COR-L47 (cell line): ENCODE measurements at places on chromosomes 3 and 15.

- no peak for DNase-seq
Measured at GRCh38 chr3:154884952-154885351, 195.2 kb upstream of the MME start.

DNA sequence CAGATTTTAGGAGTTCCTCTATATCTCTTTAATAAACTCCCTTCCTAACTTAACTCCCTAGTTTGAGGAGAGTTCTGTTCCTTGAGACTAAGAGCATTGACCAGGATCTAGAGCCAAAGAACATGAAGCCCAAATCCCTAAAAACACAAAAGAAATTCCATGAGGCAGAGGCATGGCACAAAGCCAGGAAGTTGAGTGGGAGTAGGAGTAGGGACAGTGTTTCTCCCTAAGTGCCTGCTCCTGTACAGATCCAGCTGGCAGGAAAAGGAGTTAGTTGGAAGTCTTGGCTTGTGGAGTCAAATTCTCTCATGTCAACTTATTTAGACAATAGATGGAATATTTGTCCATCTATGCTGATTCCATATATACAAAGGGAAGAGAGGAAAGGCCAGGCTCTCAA lies 11.4 kb downstream of the ACTC1 start:
- DNase-seq, result no peak

DNA sequence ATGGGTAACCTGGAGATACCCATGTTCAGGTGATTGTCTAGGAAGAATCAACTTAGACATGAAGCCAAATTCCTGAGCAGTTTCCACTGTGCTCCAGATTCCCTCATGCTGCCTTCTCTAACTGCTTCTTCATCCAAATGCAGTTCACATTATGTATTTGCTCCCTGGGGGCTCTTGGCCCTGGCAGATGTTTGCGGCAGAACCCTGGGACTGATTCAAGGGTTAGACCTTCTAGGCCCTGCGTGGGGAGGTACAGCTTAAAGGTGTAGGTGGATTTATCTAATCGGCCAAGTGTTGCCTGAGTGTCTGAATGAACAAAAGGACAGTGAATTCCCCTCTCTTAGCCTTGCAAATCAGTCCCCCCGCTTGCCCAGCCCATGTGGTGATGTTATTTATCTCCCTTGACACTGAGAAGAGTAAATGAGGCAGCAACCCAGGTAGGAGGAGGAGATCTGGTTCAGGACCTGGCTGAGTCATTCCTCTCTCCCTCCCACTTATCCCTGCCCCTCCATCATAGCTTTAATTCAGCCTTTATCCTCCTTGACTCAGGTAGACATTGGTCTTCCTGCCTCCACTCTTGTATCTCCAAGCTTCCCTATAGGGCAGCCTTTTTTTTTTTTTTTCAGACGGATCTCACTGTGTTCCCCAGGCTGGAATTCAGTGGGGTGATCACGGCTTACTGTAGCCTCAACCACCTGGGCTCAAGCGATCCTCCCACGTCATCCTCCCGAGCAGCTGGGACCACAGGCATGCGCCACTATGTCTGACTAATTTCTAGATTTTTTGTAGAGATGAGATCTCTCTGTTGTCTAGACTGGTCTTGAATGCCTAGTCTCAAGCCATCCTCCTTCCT lies 54.8 kb downstream of the MAGEF1 start:
- DNase-seq, result no peak

DNA sequence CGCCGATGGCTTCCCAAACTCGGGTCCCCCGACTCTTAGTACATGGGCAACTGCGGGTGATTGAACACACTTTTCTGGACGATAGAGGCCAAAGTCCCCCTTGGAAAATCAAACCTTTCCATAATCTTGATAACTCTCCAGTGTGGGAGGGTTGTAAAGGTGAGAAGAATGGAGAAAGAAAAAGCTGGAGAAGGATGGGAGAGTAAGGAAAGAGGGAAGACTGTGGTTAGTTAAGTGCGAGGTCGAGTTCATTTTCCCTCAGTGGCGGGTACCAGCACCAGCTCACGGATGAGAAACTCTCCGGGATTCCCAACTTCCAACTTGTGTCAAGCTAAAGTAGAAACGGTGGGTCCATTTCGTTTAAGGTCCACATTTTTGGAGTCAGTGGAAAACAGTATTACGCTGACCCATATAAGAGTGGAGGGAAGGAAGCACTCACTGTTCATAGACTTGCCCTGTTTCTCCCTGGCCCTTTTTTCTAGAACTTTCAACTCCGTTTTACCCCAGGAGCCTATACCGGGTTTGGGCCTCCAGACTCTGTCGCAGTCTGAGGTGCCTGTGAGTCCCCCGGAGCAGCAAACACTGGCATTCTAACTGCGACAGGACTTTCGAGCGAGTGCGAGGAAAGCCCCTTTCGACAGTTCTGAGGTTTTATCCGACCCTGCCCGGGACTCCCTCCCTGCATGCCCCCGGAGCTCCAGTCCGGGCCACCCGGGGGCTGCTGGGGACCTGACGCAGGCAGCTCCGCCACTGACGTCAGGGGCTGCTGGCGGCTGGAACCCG lies 14.8 kb downstream of the ZIC1 start:
- no peak for DNase-seq

DNA sequence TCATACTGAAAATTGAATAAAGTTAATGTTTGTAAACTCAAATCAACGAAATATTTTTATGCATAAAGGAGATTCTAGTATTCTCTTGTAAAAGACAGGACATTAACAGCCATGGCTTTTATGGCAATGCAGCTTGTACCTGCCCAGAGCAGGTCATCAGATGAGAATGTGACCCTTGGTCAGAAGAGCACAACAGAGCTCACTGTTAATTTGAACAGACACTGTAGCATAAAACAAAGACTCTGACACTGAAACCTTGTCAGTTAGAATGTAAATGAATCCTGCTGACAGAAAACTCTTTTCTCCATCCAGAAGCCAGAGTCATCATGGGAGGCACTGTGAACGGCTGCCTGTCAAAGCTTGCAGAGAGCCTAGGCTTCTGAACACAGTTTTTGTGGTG lies 410.6 kb downstream of the RAP2B start:
- DNase-seq, result no peak

GRCh38 chr15:84826369-84826823 lies 9.2 kb downstream of the ALPK3 start:
- DNase-seq, result peak; percentile 8

DNA sequence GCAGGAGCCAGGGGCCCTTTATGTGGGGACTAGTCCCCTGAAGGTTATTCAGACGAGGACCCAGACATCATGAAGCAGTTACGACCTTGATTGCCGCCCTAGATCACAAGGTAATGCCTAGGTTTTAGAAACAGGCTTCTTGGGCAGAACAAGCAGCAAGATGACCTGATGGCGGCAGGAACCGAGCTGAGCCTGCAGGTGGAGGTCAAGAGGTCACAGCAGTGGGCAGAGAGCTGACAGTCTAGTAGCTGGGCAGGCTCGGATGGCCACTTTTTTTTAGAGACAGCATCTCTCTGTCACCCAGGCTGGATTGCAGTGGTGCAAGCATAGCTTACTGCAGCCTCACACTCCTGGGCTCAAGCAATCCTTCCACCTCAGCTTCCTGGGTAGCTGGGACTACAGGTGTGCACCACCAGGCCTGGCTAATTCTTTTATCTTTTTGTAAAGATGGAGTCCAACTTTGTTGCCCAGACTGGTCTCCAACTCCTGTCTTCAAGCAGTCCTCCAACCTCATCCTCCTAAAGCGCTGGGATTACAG lies 83.5 kb upstream of the ABHD17C start:
- DNase-seq, result no peak

- no peak for DNase-seq
Measured at GRCh38 chr3:168684519-168684918, 588.8 kb upstream of the GOLIM4 start.

DNA sequence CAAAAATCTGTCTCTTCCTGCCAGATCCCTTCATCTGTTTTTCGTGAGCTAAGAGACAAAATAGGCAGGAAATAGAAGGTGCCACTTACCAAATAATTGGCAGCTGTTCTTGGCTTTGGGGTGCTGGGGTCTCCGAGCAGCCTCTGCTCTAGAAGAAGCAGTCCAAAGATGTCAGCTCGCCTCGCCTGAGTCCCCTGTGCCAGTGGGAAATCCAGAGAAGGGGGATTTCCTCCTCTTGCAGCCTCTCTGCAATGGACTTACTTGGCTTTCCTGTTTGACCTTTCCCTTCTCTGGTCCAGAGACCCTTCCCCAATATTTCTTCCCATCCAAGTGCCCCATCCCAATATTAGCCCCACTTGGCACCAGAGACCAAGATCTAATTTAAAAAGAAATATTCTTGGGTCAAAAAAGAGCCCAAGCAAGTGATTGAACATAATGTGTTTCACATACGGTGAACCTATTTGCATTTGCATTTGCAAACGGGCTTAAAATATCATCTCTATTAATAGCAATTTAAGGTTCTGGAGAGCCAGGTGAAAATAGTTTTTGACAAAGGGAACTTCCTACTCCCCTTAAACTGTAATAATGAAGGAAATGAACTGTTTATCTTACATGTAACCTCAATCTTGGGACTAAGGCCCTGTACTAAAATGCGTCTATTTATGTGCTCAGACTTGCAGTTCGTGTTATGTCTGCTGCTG lies 23.2 kb downstream of the CD86 start:
- DNase-seq, result no peak

DNA sequence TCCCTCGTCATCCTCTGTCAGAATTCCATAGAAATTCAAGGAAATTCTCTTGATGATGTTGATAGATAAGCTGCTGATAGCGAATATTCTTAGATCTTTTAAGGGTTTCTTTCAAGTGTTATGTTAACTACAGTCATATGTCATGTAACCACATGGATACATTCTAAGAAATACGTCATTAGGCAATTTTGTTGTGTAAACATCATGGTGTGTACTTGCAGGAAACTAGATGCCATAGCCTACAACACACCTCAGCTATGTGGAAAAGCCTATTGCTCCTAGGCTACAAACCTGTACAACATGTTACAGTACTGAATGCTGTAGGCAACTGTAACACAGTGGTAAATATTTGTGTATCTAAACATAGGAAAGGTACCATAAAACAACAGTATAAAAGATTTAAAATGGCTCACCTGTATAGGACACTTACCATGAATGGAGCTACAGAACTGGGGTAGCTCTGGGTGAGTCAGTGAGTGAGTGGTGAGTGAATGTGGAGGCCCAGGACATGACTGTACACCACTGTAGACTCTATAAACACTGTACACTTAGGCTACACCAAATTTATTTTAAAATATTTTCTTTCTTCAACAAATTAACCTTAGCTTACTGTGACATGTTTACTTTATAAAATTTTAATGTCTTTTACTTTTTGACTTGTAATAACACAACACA lies 34.6 kb downstream of the GLDN start:
- no peak for DNase-seq

DNA sequence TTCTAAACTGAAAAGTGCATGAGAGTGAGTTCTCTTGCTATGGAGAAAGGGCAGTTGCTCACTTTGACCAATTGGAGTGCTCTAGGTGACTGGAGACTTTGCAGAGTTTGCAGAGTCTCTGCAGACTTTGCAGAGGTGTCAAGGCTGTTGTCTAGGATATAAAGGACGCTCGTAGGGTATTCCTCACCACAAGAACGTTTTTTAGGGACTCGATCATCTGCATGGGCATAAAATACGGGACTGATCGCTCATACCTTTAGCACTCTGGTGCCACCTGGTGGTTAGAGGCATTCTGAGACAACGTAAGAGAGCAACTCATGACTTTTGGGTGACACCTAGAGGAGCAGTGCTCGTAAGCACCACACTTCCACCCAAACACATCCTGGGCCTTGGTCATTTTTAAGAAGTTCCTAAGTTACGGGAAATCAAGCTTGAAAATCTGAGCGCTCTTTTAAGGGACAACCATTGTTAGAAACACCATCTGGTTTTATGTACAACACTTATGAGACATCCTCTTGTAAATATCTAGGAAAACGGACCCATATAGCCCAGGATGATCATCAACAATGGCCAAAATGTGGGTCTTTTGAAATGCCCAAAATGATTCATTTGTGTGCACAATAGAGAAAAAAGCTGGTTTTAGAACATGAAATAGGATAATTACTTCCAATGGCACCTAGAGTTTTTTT lies 51.6 kb upstream of the XCR1 start:
- peak; percentile 79 for DNase-seq

DNA sequence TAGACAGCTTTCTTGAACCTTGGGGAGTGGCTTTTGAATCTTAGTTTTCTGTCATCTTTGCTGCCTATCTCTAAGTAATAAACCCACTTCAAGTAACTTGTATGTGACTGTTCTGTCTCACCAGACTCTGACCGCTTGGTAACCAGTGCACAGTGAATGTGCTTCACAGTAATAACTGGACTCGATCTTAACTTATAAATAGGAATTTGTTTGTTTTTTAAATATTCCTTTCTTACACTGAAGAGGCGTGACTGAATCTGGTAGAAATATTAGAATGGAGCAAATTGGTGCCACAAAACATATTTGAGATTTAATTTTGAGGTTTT lies 318.0 kb downstream of the GBE1 start:
- no peak for DNase-seq

- DNase-seq, result no peak
Measured at GRCh38 chr15:84962955-84963354, 18.7 kb upstream of the PDE8A start.

- no peak for DNase-seq
Measured at GRCh38 chr15:75836959-75837334, 6.3 kb upstream of the UBE2Q2 start.

- no peak for DNase-seq
Measured at GRCh38 chr15:66917904-66918448, 147.4 kb upstream of the SMAD3 start.

DNA sequence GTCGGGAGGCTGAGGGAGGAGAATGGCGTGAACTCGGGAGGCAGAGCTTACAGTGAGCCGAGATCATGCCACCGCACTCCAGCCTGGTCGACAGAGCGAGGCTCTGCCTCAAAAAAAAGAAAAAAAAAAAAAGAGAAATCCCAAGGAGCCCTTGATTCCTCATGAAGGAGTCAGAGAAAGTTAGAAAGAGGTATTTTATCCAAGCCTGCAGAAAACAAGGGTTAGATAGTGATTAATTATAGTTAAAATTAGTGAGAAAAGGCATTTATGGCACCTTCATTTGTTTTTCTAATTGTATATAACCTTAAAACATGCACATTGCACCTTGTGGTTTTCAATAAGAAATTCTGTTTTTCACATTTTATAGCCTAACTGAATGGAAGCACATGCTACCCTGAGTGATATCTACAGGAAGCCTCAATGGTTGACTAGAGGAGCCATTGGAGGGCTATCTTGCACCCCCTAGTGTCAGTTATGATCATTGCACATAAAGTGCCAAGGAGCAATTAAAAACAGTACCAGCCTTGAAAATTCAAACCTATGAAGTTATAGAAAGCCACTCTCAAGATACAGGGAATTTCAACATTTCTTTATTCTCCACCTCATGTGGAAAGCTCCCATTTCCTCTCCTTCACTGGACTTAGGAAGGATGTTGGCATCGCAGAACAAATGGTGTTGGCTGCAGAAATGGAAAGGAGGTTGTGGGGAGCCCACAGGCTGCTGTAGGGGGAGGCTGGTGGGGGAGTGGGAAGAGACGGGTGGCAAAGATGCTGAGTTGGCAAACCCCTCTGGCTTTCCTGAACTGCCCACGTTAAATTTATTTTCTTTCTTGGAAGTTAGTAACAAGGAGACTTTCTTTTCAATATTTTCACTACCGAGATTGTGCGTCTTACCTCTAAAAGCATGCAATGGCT lies 48.5 kb downstream of the ITGA11 start:
- peak; percentile 17 for DNase-seq
